ENCODE measurements at places on chromosomes 2 and 18. TPM values are rescaled to one million over a fixed set of nuclear protein-coding genes. Genes with fewer than 3 reads are reported as not detected.

DNA sequence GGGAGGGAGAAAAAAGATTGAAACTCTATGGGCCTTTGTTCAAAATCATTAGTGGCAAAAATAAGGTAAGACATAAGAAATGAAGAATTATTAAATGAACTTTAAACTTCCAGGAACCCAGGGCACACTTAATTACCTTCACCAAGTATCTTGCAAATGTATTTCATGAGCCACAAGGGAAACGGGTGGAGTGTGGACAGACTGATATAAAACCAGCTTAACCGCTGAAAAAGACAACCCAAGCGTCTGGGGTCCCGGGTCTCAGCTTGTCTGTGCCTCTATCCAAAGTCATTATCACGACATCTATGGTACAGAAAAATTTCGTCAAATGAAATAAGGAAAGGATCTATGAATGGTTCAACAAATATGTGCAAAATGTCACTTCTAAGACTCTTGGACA is 13.9 kb upstream of the MBOAT2 start:
- no peaks in the 10 kb centered on the region for H3K27me3 ChIP-seq
- H3K36me3 ChIP-seq = no peaks in the 10 kb centered on the region
- H3K4me3 ChIP-seq = no peak overlapping the region
- H3K4me1 ChIP-seq = no peaks in the 10 kb centered on the region
- no peak for DNase-seq

DNA sequence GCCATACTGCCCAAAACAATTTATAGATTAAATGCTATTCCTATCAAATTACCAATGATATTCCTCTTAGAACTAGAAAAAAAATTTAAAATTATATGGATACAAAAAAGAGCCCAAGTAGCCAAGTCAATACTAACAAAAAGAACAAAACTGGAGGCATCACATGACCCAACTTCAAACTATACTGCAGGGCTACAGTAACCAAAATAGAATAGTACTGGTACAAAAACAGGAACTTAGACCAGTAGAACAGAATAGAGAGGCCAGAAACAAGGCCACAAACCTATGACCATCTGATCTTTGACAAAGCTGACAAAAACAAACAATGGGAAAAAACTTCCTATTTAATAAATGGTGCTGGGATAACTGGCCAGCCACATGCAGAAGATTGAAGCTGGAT is 86.1 kb upstream of the KYNU start:
- no peaks in the 10 kb centered on the region for H3K36me3 ChIP-seq
- no peak for DNase-seq

DNA sequence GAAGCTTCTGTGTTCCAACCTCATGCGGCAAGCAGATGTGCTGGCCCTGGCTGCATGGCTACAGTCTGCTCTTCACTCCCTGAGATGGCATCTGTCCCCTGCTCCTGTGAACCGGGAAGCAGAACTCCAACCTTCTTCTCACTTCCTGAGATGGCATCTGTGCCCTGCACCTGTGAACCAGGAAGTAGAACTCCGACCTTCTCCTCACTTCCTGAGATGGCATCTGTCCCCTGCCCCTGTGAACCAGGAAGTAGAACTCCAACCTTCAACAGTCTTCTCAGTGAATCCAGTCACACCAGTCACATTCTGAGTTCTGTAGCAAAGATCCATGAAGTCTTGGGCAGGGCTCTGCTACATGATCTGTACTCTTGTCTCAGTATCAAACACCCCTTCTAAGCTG is 887.2 kb upstream of the KLHL29 start:
- H3K36me3 ChIP-seq = no peaks in the 10 kb centered on the region
- DNase-seq = no peak
- H3K4me3 ChIP-seq = no peak overlapping the region
- H3K27ac ChIP-seq = no peak overlapping the region
- peaks cover 5% of the 10 kb centered on the region for H3K4me1 ChIP-seq
- no peaks in the 10 kb centered on the region for H3K27me3 ChIP-seq

DNA sequence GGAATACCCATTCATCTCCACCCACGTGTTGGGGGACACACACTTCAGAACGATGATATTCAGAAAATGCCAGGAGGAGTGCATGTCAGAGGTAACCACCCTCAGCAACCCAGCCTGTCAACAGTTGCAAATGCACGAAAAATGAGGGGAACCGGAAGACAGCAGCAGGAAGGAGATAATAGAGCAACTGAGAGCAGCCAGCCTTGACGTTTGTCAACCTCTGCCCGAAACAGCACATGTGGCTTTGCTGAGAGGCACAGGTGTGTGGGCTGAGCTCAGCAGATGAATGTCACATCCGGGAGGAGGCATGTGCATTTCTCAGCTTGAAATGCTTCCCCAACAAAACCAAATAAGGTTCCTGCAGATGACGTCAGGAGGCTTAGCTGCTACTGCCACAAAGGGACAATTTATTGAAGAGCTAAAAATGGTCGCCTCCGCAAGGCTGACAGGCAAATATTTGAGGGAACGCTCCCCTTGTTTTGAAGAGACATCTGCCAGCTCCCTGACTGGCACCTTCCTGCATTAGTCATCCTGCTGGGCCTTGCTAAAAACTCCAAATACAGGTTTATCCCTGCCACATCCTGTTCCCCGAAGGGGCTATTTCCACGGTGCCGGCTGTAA is 419.0 kb downstream of the NBAS start:
- H3K4me3 ChIP-seq = no peak overlapping the region
- H3K27me3 ChIP-seq = no peaks in the 10 kb centered on the region
- H3K27ac ChIP-seq = no peak overlapping the region
- no peak for DNase-seq

- no peaks in the 10 kb centered on the region for H3K36me3 ChIP-seq
- H3K27me3 ChIP-seq = no peaks in the 10 kb centered on the region
- H3K4me1 ChIP-seq = peaks cover 16% of the 10 kb centered on the region
- no peak overlapping the region for H3K27ac ChIP-seq
Observed at GRCh38 chr2:64062840-64063239, 43.6 kb upstream of the VPS54 start.

GRCh38 chr2:205732314-205732713 is 50.0 kb downstream of the NRP2 start:
- DNase-seq = no peak
- H3K4me3 ChIP-seq = no peak overlapping the region
- H3K27me3 ChIP-seq = no peaks in the 10 kb centered on the region
- H3K36me3 ChIP-seq = no peaks in the 10 kb centered on the region

DNA sequence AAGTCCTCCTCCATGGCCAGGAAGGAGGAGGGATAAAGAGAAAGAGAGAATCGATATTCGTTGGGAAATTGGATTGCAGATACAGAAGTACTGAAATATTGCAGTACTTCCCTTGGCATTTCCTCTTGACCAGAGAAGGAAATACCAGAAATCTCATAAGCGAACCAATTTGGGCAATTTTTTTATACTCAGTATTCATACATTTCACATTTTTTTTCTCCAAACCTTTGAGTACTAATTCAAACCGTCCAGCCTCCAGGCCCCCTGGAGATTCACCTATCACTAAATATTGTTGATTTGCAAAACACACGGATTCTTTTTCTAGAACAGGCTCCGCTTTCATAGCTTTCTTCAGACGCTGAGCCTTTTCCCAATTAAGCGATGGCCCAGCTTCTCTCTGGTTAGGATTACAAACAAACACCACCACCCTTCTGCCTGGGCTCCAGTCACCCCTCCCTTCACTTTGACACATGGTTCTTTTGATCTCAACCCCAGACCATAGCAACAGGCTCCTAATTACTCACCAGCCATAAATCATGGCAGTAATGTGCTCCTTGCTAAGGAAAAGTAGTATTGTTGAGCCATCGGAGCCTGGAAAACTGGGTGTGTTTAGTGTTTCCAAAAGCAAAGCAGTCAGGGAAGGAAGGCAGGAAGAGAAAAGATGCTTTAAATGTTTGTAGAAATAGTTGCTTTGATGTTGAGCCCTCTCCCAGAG is 138.4 kb upstream of the CCDC68 start:
- DNase-seq = no peak
- H3K27ac ChIP-seq = no peak overlapping the region
- no peaks in the 10 kb centered on the region for H3K27me3 ChIP-seq

DNA sequence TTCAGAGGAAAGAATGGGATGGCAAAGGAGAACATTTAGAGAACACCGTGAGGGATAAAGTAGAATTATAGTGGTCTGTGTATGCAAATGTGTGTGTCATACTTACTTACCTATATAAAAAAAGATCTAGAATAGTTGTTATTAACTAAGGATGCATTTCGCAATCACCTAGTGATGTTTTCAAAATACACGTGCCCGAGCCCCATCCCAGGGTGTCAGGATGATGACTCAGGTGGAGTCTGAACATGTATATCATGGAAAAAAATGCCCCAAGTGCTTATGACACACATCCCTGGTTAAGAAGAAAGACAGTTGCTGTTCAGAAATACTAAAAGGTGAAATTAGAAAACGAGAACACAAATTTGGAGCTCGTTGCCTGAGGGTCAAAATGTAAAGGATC is 109.0 kb downstream of the CERS6 start:
- no peak overlapping the region for H3K4me3 ChIP-seq
- no peaks in the 10 kb centered on the region for H3K36me3 ChIP-seq
- H3K27me3 ChIP-seq = no peaks in the 10 kb centered on the region
- no peak for DNase-seq

DNA sequence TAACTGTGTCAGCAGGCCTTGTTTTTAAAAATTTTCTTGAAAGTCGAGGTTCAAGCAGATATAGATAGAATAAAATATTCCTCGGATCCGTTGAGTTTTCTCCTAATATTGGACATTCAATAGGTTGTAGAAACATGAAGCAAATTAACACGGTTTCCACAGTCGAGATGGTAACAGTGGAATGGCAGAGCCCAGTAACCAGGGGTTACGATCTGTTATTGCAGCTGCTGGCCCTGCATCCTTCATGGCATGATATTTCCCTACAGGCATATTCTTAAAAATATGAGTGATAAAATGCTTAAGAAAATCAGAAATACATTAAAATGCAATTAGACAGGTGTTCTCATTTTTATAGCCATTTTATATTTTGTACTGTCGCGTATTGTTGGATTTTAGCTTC is 117.6 kb downstream of the SNTG2 start:
- H3K36me3 ChIP-seq = no peaks in the 10 kb centered on the region
- no peaks in the 10 kb centered on the region for H3K4me1 ChIP-seq
- no peak for DNase-seq
- no peak overlapping the region for H3K27ac ChIP-seq
- H3K27me3 ChIP-seq = no peaks in the 10 kb centered on the region

- H3K4me3 ChIP-seq = no peak overlapping the region
- no peak for DNase-seq
- no peak overlapping the region for H3K27ac ChIP-seq
- H3K36me3 ChIP-seq = no peaks in the 10 kb centered on the region
- no peaks in the 10 kb centered on the region for H3K4me1 ChIP-seq
- H3K27me3 ChIP-seq = no peaks in the 10 kb centered on the region
Observed at GRCh38 chr18:51852681-51853080, 487.3 kb upstream of the DCC start.

- H3K36me3 ChIP-seq = no peaks in the 10 kb centered on the region
- H3K27me3 ChIP-seq = no peaks in the 10 kb centered on the region
- no peak overlapping the region for H3K27ac ChIP-seq
- DNase-seq = no peak
- H3K4me3 ChIP-seq = no peak overlapping the region
- H3K4me1 ChIP-seq = peaks cover 17% of the 10 kb centered on the region
Observed at GRCh38 chr2:237541243-237541642, 25.1 kb upstream of the PRLH start.

- no peak overlapping the region for H3K27ac ChIP-seq
- H3K4me3 ChIP-seq = no peak overlapping the region
- no peak for DNase-seq
- no peaks in the 10 kb centered on the region for H3K36me3 ChIP-seq
Observed at GRCh38 chr18:63293935-63294334, 25.6 kb downstream of the BCL2 start.

DNA sequence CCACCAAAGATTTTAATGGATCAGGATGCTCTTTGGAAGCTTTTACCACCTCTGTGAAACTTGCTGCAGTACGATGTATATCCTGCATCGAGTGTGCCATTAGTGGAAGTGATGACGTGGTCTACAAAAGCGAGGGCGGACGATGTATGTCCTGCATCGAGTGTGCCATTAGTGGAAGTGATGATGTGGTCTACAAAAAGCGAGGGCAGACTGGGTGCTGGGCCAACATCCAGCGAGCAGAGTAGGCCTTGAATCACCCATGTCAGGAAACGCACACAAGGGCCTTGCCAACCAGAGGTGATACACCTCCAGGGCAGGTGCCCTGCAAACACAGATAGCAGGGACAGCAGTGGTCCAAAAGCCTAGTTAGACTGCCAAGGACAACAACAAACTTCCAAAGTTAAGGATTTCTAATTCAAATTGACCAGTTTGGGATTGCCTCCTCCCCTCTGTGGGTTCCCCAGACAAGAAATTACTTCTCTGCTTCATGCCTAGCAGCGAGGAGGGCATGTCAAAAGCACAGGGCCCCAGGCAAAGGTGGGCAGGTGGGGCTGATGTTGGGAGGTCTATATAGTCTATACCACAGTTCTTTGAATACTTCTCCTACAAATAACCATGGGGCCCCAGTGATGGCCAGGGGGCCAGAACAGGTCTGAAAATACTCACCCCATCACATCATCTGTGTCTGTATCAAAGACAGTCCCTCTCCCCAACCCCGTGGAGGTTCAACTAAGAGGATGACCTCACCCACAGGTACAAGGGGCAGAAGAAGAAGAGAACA is 70.2 kb downstream of the ADD2 start:
- H3K4me1 ChIP-seq = no peaks in the 10 kb centered on the region
- no peak overlapping the region for H3K27ac ChIP-seq
- H3K36me3 ChIP-seq = no peaks in the 10 kb centered on the region
- no peaks in the 10 kb centered on the region for H3K27me3 ChIP-seq
- DNase-seq = peak; percentile 50

DNA sequence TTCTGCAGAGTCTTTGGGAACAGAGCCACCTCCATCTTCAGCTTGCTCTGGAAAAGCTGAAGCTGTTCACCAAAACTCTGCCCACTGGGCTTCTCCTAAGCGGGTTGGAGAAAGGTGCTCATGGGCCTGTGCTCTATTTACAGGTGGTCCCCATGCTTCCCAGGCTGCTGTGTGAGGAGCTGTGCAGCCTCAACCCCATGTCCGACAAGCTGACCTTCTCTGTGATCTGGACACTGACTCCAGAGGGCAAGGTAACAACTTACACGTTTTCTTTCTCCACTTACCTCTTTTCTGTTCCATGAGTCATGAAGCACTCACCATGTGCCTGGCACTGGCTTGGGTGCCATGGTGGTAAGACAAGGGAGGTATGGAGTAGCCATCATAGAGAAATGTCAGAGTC is 129.5 kb upstream of the ALPP start:
- H3K4me3 ChIP-seq = no peak overlapping the region
- no peaks in the 10 kb centered on the region for H3K27me3 ChIP-seq
- H3K36me3 ChIP-seq = no peaks in the 10 kb centered on the region
- DNase-seq = no peak

GLI2 gene
- 1.5 TPM for total RNA-seq

UGT1A10 gene
- not detected for total RNA-seq

ADD2 gene
- 1.1 TPM for total RNA-seq

TRIM43 gene
- total RNA-seq = not detected

PTCD3 gene
- 153 TPM for total RNA-seq

SNRNP27 gene
- total RNA-seq = 73.3 TPM

GAREM2 gene
- 3.0 TPM for total RNA-seq

GRP gene
- total RNA-seq = not detected

PLCL1 gene
- 26.8 TPM for total RNA-seq

TMEM18 gene
- 7.6 TPM for total RNA-seq

HAT1 gene
- 22.8 TPM for total RNA-seq

KCNG2 gene
- not detected for total RNA-seq

Measured in right atrium auricular region (tissue), 2 donors.